ENCODE measurements at places on chromosomes 3 and 15.

DNA sequence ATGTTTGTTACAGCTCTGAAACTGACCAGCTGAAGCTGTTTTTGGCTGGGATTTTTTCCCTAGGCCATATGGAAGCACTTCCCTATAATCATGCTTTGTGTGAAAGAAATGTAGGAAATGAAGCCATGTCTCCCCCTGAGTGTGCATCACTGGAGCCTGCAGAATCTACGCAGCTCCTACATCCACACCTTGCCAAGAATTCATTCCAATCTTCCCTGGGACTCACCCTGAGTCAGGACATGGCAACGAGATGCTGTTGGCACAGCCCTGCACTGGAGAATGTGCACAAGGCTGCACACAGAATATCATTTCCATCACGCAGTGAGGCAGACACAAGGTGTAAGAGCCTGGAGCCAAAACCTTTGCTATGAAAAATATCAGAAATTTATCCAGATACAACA is 189.5 kb downstream of the ADAMTSL3 start:
- no peak for DNase-seq

GRCh38 chr3:81838457-81838856 is 77.0 kb upstream of the GBE1 start:
- no peak for DNase-seq

- DNase-seq: no peak
Observed at GRCh38 chr15:92109191-92109873, 255.8 kb downstream of the SLCO3A1 start.

DNA sequence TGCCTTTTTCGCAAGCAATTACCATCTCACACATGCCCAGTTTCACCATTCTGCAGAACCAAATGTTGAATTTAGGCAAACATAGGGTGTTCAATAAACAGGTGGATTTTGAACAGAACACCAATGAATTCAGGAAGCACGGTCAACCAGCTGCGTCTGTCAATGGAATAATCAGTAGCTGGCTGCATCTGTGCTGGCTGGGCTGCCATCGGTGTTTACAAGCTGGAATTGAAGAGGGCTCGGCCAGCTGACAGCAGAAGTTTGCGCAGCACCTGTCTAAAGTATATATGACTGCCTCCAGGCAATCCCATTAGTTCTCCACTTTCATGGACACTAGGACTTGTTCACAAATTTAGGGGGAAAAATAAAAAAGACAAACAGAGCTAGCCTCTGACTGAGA is 996.4 kb upstream of the CFAP20DC start:
- no peak for DNase-seq

DNA sequence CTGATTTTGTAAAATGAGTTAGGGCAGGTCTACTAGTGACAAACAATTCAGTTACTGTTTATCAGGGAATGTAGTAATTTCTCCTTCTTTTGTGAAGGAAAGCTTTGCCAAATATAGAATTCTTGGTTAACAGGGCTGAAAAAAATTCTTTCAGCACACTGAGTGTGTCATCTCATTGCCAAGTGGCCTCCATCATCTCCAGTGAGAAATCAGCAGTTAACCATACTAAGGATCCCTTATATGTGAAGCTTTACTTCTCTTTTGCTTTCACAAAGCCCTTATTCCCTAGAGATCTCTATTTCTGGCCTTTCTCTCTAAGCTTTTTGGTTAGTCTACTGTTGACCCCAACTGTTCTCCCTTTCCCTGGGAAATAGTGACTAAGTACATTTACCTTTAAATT is 269.1 kb downstream of the SCAPER start:
- DNase-seq: no peak

- no peak for DNase-seq
Observed at GRCh38 chr3:133894353-133895207, 1.1 kb downstream of the RAB6B start.

DNA sequence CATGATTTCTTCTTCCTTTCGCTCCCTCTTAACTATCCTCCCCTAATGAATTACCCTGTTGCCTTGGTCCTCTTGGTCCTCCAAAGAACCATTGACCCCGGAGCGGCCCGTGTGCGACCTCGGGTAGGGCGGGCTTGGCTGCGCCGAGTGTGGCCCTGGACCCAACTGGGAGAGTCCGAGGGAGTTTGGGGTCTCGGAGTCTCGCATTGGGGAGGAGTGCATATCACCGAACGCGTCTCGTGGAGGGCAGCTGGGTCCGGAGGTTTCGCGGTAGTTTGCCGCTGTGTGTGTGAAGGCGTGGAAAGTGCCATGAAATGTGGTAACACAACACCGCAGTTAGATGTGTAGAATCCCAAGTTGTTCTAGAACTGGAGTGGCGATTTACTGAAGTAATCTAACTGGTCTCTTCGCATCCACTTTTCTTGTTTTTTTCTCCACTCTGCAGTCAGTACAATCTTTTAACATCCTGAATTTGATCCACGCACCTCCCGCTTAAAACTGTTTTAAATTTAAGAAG is 363 bp downstream of the GTF2E1 start:
- no peak for DNase-seq

DNA sequence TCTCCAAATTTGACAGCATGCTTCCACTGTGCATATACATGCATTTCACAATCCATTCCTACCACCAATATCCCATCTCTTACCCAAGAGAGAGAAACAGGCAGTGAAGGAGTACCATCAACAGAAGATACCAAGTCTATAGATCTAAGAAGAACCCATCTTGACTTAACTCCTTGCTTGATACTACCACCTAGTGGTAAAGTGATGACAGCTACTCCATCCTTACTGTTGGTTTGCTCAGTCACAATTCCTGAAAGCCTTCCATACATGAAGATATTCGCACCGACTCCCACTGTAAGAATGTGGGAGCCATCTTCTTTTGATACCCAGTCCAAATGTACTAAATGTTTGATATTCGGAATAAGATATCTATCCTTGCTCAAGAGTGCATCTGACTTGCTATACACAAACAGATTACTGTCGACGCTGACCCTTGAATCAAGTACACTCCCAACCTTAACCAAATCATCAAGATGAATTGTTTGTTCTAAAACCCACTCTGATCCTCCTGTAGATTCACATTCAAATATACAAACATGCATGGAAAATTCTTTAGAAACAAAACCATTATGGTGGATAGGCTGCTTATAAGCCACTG is 123.1 kb downstream of the DMXL2 start:
- no peak for DNase-seq

GRCh38 chr15:92074101-92074500 is 220.6 kb downstream of the SLCO3A1 start:
- no peak for DNase-seq

DNA sequence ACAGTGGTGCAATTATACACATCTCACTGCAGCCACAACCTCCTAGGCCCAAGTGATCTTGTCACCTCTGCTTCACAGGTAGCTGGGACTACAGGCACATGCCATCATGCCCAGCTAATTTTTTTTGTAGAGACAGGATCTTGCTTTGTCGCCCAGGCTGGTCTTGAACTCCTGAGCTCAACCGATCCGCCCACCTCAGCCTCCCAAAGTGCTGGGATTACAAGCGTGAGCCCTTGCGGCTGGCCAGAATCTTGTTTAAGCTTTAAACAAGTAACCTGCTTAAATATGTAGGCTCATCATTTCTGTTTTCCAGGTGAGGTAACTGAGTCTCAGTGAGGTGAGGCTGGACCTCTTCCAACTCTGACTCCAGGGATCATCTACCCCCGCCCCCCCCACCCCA is 7.7 kb upstream of the PSTPIP1 start:
- DNase-seq: no peak

DNA sequence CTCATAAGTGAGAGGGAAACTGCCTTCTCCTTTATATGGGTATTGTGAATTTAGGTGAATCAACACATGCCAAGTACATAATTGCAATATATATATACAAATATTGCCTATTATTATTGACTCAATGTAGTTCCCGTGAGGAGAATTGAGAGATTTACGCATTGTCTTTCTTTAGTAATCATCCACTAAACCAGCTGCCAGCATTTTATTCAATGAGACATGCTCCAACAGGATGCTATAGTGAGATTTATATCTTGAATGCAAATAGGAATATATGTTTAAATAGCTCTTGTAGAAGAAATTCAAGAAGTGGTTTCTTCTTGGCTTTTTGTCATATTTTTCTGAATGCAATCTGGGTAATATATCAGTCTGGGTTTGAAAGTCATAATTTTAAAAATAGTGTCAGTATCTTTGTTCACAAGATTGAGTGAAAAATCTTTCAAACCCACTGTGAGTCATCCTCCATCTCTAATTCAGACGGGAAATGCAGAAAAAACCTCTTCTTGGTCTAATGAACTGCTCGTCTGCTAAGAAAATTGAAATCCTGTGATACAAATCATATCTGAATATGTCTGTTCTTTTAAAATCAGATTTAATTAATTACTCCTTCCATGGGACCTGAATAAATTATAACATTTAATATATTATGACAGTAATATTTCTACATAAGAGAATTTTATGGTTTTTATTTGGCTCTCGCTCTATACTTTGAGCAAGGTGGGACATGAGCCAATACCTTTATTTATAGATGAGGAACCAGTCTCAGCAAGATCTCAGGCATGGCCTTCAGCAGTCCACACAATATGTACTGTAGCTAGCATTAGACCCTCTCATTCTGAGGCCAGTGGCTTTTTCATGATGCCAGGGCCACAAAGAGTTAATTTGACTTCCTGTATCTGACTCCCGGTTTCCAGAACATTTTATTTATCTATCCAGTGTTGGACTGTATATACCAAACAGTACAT is 516.0 kb downstream of the GABRG3 start:
- DNase-seq: no peak

Measured in right renal pelvis (tissue), 4 donors.